ENCODE measurements at places on chromosomes 13 and 19.

- no peak for DNase-seq
These were observed 19.6 kb upstream of the EPHX3 start for GRCh38 chr19:15251749-15252397.

DNA sequence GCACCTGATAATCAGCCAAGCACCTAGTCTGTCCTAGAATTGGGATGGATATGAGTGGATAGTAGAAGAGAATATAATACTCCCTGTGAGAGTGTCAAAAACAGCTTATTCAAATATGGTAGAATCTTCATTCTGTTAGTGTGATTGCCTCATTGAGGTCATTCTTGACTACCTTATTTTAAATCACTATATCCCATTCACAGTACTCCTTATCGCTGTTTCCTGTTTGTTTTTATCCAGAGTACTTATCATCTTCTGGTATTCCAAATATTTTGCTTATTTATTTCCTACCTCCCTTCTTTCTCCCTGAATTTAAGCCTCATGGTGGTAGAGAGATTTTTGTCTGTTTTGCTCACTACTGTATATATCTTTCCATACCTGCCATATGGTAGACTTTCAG, 9.9 kb downstream of the NDFIP2 start:
- no peak for DNase-seq

- DNase-seq = no peak
These were observed 109.8 kb downstream of the KDM4B start for GRCh38 chr19:5078666-5079065.

DNA sequence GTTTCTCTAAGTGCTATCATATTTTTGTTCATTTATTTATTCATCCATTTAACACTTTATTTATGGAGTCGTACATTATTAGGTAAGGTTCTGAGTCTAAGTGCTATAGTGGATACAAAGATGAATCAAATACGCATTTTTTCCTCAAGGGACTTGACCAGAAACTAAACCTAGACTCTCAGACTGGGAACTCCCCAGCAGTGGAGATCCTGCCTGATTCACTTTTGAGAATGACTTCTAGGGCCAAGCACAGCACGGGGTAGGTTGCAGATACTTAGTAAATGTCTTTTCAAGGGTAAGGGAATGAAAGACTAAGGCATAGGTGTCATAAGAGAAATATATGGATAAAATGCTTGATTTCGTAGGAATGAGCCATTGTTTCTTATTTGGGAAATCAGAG, 7.2 kb downstream of the DNAJC15 start:
- DNase-seq = no peak
